ENCODE measurements at places on chromosomes 7 and 10.

DNA sequence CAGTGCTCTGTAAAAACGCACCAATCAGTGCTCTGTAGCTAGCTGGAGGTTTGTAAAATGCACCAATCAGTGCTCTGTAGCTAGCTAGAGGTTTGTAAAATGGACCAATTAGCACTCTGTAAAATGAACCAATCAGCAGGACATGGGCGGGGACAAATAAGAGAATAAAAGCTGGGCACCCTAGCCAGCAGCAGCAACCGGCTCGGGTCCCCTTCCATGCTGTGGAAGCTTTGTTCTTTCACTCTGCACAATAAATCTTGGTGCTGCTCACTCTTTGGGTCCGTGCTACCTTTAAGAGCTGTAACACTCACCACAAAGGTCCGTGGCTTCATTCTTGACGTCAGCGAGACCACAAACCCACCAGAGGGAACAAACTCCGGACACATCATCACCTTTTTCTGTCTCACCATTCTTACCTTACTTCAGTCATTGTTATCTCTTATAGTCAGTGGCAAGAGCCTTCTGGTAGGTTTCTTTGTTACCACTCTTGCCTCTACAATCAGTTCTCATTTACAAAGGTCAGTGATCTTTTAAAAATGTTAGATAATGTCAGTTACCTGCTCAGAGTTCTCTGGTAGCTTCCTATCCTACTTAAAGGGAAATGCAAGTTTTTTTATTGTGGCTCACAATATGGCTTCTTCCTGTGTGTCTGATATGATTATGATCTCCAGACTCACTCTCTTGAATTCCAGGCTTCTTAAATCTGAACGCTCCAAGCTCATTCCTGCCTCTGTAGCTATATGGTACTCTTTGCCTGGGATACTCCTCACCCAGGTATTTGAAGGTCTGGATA, 4.5 kb downstream of the STAM start:
- DNase-seq: peak; percentile 41

- peak; percentile 65 for DNase-seq
Measured at GRCh38 chr7:151876899-151877777, at the start of gene PRKAG2. Gene PRKAG2, minus strand, starts transcription at chr7:151877115. Its CDS starts 495 bp downstream, at chr7:151876620.

DNA sequence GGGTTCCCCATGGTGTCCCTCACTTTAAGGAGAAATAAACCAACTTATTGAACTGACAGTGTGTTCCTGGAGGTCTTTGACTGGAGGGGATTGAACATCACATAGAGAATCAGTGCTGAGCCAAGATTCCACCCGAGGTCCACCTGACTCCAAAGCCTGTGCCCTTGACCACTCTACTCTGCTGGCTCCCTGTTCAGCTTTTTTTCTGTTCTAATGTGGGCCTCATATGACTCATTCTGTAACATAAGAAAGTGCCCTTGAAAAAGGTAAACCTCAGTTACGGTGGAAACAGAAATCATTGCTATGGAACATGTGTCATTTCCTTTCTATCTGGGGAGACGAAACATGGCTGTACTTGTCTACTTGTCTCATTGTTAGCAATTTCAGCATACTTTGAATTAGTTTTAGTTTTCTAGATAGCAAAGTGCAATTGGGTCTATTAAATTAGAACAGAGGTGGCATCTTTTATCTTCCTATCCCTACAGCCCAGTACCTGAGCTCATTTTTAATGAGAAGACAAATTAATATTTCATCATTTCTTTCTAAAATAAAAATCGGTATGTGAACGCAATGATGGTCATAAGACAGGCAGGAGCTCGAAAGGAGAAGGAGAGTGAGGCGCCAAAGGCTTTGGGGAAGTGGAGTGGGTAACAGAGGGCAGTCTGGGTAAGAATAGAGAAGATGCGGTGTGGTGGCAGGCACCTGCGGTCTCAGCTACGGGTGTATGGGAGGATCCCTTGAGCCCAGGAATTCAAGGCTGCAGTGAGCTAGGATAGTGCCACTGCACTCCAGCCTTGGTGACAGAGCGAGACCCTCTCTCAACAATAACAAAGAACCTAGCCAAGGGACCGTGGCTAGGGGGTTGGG, 1.5 kb downstream of the GSDME start:
- no peak for DNase-seq

DNA sequence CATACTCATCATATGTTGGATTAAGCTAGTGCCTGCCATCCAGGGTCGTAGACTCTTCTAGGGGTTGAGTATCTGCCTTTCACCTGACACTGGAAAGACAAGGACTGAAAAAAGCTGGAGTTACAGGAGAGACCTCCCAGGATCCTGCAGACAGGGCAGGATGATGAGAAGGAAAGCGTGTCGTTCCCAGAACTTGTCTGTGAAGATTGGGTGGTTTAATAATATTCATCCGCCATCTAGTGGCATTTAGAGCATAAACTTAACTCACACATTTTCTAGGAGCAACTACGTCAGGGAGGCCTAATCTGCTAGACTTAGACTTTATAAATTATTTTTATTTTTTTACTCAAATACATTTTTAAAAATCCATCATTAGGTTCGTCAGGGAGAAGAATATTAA, 59.6 kb downstream of the ADRB1 start:
- no peak for DNase-seq

DNA sequence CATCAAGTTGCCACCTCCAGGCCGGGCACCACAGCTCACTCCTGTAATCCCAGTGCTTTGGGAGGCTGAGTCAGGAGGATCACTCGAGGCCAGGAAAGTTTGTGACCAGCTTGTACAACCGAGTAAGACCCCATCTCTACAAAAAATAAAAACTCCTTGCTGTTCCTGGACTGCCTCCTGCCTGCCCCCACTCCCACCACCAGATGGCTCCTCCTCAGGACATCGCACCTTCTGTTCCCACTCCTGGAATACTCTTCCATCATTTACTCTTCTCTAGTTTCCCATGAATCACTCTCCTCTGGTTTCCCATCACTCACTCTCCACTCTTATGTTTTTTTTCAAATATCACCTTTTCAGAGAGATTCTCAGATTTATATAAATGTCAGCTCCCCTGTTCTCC, 540.7 kb downstream of the CALN1 start:
- no peak for DNase-seq

- DNase-seq: no peak
Measured at GRCh38 chr7:112533591-112533990, 52.8 kb downstream of the LSMEM1 start.

DNA sequence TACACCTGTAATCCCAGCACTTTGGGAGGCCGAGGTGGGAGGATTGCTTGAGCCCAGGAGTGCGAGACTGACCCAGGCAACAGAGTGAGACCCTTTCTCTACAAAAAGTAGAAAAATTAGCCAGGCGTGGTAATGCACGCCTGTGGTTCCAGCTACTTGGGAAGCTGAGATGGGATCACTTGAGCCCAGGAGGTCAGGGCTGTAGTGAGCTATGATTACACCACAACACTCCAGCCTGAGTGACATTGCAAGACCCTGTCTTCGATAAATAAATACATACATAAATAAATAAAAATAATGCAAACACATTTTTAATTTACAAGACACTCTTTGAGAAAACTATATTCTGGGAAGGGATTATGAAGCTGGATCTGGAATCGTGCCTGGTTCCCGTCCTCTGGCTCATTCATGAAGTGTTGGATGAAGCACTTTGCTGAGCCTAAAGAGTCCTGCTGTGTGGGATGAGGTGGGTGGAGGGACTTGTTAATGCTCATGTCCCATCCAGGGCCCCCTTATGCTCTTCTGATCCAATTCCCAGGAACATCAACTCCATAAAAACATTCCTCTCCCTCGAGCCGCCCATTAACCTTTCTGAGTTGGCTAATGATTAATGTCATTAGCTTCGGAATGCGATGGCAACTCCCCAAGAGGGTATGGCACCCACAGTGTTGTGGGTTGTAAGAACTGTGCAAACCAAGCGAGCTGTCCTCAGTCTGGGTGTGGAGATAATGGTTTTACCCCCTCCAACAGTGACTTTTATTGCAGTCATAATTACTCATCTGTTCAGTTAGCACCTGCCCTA, 236.3 kb downstream of the BAMBI start:
- no peak for DNase-seq

GRCh38 chr7:111126987-111127386, 36.1 kb downstream of the LRRN3 start:
- no peak for DNase-seq

- no peak for DNase-seq
Measured at GRCh38 chr10:3111621-3112163, 44.3 kb downstream of the PFKP start.

DNA sequence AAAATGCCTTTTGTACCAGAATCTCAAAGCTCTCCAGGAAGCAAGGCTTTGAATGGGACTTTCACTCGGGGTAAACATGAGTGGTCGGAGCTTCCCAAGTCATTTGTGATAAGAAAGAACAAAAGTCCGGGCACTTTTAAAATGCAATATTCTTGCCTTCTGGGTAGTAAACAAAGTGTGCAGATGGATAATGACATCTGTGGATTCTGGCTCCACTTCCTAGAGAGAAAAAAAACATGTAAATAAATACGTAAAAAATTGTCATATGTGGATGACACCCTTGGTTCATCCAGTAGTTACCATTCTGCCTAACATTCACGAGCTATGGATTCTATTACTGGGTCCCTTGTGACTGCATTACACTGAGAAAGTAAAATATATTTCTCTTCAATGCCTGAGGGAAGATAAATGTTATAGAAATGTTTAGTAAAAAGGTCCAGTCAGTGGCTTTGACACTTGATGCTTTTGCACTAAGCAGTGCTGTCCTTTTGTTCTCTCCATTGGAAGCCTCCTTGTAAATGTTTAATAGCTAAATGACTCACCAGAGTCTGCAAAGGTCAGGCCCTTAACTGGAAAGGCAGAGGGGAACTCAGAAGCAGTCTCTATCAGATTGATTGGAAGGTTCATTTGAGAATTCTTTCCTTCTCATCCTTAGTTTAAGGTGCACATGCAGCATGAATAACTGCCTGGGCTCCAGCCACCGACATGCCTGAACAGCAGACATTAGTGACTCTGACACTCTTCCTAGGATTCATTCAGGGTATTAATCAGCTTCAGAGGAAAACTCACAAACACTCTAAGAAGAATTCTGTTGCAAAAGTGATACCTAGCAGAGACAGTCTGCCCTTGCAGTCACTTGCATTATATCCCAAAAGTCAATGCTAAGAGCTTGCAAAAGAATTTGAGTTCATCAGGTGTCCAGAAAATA, 11.7 kb upstream of the EDRF1 start:
- DNase-seq: no peak

GRCh38 chr7:80593869-80594586, 44.4 kb upstream of the CD36 start:
- DNase-seq: no peak

DNA sequence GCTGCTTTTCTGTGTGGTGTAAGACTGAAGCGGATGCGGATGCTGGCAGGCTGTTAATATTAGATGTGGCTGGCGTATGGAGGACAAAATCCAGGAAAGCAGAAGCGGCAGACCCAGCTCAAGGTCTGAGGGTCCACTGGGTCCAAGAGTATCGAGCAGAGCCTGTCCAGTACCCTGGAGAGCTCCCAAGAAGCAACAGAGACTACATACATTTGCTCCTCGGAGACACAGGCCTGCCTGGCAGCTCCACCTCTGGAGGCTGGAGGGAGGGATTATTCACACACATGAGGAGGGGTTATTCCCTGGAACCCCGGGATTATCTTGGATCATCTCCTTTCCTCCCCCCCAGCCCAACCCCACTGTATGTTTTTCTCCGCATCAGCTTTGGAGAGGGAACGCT, 31.3 kb upstream of the LOXL4 start:
- no peak for DNase-seq

DNA sequence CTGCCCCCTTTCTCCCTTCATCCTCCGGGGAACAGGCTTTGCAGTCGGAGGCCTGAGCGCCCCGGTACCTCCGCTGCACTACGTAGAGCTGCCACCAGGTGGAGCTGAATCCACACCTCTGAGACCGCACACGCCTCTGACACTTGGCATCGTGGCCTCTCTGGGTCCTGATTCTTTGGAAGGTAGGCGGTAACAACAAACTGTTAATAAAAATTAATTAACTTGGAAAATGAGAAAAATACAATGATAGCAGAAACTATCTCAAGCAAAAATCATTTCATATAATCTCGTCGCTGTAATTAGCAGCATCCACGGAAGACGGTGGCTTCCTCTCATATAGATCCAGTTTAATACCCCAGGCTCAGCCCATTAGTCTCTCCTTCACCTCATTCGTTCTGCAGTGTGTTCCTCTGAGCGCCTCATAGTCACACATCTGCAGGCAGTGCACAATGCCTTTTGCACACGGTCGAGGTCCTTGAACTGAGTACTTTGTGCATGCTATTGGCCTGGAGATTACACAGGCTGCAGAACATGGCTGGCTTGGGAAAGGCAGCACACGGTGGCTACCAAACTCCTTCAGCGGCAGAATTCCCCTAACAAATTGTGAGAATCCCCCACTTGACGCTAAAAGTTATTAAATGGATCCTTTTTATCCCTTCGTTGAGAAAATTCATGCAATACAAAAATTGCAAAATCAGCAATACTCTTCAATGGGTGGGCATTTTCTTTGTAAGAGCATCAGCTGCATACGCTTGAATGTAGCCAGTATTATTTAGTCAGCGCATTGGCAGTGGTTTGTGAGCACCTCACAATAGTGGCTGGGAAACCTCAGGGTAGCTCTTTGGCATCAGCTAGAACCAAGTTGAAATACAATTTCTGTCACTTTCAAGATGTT, 18.7 kb downstream of the OR9A2 start:
- DNase-seq: peak; percentile 71

GRCh38 chr7:146728611-146729010, 612.0 kb downstream of the CNTNAP2 start:
- no peak for DNase-seq

GRCh38 chr7:44477063-44477830, 13.2 kb downstream of the NUDCD3 start:
- DNase-seq: peak; percentile 42

GRCh38 chr7:38463277-38464225, 167.6 kb downstream of the AMPH start:
- peak; percentile 28 for DNase-seq

DNA sequence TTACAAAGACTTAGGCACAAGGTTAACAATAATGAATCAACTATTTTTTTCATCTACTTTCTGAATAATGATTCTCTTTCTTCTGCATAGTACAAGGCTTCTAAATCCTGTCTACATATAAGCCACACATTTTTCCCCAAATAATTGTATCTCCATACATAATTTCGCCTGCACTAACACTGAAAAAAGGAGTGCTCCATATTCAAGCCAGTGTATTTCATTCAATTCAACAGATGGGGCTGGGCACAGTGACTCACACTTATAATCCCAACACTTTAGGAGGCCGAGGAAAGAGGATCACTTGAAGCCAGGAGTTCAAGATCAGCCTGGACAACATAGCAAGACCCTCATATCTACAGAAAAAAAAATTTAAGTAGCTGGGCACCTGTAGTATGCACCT, 86.0 kb upstream of the ZNF800 start:
- DNase-seq: no peak

GRCh38 chr7:25643770-25644394, 415.6 kb upstream of the NPVF start:
- DNase-seq: no peak

All from effector CD4-positive, alpha-beta T cell (primary cell).